ENCODE measurements at places on chromosomes 7 and 10. TPM values are rescaled to one million over a fixed set of nuclear protein-coding genes. Genes with fewer than 3 reads are reported as not detected.

PHF14 gene
- total RNA-seq, result 70.6 TPM

GPC2 gene
- total RNA-seq, result 44.8 TPM

CHAT gene
- not detected for total RNA-seq

AGK gene
- total RNA-seq, result 30.0 TPM

GPR158 gene
- 0.86 TPM for total RNA-seq

ANKRD61 gene
- total RNA-seq, result 0.42 TPM

NCF1 gene
- 0.47 TPM for total RNA-seq

DNA sequence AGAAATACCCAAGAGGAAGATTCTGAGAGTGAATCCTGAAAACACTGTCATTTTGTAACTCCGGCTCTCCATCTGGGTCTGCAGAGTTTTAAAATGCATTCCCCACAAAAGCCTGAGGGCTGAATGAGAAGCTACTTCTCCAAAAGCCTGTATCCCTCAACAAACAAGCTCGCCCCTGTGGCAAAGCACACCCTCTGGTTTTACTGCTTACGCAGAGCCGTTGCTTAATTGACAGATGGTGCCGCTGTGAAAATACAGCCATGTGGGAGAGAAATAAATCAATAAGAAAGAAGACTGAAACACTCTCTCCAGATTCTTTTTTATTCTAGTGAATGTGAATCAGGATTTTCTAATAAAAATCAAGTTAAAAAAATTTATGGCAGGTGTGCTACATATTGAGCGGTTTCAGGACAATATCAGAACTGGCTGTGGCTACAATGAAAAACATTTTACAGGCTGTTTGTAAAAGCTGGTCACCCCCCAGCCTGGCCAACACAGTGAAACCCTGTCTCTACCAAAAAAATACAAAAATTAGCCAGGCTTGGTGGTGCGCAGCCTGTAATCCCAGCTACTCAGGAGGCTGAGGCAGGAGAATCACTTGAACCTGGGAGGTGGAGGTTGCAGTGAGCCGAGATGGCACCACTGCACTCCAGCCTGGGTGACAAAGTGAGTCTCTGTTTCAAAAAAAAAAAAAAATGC is 32.5 kb downstream of the C7orf33 start:
- DNase-seq, result no peak

DNA sequence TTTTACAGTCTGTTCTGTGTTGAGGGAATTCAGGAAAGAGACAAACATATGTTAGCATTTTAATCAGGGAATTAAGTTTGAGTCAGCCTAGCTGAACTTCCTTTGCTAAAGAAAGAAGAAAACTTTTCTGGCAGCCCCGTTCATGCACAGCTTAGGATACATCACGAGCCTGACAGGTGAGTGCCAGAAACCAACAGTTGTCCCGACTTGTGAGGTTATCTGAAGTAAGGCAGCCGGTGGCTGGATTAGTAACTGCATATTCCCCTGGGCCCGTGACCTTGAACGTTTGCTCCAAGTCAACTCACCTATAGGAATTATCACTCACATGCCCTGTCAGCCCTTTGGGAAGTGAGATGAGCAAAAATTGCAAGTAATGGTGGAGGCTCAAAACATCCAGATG is 24.1 kb downstream of the RBM17 start:
- no peak for DNase-seq

DNA sequence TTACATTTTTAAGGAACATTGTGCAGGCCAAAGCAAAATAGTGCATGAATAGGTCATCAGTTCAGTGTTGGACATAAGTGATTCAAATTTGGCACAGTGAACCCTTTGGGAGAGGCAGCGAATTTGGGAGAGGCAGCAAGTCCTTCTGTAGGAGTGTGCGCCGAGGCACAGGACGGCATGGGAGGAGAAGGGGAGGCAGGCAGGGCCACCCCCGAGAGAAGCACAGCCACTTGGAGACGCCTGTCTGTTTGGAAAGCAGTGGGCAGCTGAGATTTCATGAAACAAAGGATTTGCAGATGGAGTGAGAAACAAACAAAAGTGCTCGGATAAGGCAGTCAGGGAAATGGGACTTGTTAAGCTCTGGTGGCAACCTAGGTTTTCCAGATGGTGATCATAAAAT is 30.6 kb downstream of the VIPR2 start:
- no peak for DNase-seq

- no peak for DNase-seq
Measured at GRCh38 chr7:90772410-90772809, 176.3 kb downstream of the CDK14 start.

DNA sequence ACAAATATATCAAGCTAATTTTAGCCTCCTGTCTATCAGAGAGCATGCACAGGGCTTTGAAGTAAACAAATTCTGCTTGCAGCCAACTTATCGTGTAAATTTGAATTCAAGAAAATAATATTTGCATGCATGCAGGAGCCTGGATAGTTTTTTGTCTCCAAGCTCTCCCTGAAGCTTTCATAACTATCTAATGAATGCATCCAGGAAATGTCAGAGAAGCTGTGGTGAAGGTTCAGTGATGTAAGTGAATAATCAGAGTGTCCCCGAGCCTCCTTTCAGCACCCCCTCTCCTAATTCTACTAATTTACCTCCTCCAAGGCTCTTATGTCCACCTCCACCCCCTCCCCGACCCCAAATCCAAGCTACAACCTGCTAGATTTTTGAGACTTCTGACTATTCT is 172.0 kb upstream of the ZNF32 start:
- DNase-seq, result no peak

DNA sequence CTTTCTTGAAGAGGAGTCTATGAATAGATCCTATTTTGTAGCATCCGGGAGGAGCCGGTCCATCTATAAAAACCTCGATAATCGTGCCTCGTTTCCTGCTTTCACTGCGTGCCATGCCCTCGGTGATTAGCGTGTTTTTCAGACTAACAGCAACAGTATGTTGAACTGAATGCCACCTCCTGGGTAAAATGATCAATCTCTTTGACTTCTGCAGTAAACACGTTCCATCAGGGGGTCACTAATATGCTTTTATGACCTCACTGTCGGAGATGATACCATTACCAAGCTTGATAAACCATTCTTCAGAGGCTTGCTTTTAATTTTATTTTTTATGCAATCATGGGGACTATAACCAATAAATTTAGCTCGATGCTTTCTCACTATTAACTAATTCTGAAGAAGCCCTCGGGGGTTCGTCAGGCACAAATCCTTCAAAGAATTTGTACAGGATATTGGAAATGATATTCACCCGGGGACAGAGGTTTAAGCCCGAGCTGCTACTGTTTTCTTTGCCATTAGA is 228.3 kb downstream of the ADARB2 start:
- DNase-seq, result no peak

DNA sequence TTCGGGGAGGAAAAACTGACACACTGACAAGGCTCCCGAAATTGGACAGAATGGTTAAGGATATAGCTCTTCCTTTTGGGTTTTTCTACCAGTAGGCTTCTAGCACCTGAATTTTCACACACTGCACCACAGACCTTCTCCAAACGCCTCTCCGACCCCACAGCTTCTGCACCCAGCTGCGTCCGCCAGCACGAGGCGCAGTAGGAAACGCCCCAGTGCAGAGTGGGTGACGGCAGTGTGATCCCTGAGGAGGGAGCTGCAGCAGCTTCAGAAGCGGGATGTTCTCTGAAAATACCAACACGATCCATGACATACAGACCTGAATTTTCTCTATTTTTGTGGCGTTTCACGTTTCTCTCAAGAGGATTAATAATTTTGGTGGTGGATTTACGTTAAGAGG is 25.9 kb downstream of the HSPB1 start:
- no peak for DNase-seq

GRCh38 chr7:12524794-12525386 is 45.6 kb upstream of the SCIN start:
- DNase-seq, result no peak
